Cortex of kidney (tissue), 1 donor: ENCODE measurements at places on chromosomes 16 and 17.

DNA sequence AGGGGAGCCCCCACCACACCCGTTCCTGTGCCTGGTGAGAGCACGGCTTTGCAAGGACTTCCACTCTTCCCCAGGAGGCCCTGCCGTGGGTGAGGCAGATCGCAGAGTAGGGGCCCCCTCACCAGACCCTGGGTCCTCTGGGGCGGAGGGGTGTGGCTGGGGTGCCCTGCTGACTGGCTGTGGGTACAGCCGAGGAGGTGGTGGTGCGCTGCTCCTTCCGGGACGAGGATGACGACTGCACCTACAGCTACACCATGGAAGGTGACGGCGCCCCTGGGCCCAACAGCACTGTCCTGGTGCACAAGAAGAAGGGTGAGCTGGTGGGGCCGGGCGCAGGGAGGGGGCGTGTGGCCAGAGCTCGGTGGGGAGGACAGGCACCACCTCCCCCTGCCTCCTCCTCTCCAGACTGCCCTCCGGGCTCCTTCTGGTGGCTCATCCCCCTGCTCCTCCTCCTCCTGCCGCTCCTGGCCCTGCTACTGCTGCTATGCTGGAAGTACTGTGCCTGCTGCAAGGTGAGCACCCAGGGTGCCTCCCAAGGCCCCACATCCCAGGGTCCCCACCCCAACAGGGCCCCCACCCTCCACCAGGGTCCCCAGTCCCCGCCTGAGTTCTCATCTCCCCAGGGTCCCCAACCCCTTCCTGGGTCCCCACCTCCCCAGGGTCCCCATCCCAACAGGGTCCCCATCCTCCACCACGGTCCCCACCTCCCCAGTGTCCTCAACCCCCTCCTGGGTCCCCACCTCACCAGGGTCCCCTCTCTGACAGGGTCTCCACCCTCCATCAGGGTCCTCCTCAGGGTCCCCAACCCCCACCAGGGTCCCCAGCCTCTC is 16.1 kb downstream of the ITGB4 start:
- no peak for DNase-seq

DNA sequence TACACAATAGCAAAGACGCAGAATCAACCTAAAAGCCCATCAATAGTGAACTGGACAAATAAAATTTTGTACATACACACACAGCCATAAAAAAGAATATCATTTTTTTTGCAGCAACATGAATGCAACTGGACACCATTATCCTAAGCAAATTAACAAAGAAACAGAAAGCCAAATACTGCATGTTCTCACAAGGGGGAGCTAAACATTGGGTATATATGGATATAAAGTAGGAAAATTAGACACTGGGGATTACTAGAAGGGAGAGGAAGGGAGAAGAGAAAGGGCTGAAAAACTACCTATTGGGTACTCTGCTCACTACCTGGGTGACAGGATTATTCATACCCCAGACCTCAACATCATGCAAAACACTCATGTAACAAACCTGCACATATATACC is 28.2 kb downstream of the ADAMTS18 start:
- DNase-seq = no peak

DNA sequence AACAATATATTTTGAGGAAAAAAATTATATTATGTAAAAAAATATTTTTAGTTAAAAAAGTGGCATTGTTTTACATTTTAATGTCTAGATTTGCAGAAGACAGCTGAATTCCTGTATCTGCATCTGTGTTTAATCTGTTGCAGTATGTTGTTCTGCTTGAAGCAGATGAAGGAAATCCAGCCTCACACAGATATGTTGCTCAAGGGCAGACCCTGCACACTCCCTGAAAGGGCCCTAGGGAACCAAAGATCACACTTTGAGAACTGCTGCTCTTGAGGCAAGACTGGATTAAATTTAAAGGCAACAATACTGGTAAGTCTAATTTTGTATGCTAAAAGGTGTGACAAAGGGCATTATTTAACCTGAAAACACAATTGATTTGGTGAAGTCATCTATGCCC is 16.4 kb upstream of the SLC6A4 start:
- no peak for DNase-seq

- no peak for DNase-seq
Measured at GRCh38 chr16:83779886-83780285, 27.9 kb upstream of the HSBP1 start.

GRCh38 chr16:71311553-71312158 is 22.5 kb upstream of the CMTR2 start:
- DNase-seq = no peak

DNA sequence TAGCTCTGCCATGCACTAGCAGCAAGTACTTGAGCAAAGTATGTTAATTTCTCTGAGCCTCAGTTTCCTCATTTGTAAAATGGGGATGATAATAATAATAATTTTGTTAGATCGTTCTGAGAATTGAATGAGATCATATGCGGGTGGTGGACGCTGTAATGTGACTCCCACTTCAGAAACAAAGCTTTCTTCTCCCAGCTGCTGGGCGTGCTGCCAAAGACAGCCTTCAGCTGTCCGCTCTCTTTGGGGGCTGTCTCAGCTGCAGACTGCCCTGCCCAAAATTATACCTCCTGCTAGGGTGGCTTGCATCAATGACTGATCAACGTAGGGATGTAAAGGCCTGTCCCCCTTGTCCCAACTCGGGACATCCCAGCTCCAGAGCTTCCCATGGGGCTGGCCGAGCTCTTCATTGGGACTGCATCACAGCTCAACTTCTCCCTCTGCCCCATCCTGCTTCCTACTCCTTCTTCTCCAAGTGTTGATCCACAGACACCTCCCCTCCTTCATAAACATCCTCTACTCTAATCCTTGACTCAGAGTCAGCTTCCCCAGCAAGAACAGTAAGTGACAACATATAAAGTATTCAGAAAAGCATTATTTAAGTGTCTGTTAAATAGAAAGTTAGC is 30.7 kb upstream of the CDH5 start:
- no peak for DNase-seq

- DNase-seq = no peak
Measured at GRCh38 chr16:49828533-49829267, 27.2 kb downstream of the ZNF423 start.

DNA sequence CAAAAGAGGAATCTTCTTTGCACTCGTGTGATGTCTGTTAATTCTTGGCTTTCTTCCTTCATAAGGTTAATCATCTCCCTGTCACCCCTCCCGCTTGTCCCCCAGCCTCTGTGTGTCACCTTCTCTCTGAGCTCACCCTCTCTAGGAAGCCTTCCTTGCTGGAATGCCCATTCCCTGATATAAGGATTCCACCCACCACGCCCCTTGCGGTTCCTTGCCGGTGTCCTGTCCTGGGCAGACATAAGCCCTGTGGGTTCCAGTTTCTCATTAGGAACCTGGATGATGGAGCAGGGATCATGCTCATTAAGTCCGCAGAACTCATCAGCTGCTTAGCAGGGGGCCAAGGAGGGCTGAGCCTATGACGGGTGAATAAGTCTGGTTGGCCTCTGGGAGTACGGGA is 559.3 kb downstream of the MAF start:
- no peak for DNase-seq

- no peak for DNase-seq
Measured at GRCh38 chr16:82867485-82867884, 240.7 kb downstream of the CDH13 start.

GRCh38 chr17:37605813-37606505 is 3.3 kb downstream of the SYNRG start:
- DNase-seq = no peak

DNA sequence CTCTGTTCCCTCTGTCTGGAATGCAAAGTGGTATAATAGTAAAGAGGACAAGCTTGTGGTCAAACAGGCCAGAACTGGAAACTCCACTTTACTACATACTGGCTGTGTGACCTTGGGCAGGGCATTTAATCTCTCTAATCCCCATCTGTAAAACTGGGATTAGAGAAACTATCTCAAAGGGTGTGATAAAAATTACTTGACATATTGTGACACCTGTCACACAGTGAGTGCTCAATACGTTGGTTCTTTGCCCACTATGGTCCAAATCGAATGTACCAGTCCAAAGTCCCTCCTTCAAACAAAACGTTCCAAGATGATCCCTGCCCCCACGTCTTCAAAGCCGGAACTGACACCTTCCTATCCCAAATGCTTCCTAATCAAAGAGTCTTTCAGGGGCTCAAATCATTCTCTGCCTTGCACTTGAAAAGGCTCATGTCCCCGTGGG is 734 bp downstream of the PGAP3 start:
- no peak for DNase-seq

DNA sequence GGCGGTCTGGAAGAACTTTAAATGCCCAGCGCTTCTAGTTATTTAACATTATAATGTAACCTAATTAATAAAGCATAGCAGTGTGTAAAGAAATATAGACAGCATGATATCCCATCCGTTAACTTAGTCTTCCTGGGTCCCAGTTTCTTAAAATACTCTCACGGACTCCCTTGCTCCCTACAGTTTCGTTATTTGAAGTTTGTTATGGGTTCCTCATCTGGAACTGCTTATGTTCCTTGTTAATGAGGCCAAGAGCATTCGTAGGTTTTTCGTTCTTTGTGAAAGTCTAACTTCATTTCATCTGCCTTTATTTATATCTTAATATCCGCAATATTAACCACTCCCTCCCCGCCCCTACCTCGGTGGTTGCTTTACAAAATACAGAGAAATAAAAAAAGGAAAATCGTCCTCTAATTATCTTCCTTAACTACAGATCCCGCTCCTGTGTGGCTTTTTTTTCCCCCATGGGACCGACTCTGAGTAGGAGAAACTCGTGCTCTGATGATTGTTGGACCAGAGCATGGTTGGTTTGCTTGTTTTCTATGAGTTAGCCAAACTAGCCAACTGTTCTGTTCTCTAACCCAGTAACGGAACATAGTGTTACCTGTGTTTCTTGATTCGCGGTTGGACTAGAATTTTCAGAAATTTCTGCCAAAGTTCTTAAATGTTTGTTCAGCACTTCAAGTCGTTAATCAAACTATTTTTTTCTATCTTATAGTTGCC is 863 bp downstream of the ADPRM start:
- DNase-seq = no peak

- DNase-seq = no peak
Measured at GRCh38 chr16:17723531-17724134, 252.9 kb upstream of the XYLT1 start.

GRCh38 chr17:51128076-51128475 is 7.4 kb upstream of the SPAG9 start:
- no peak for DNase-seq

DNA sequence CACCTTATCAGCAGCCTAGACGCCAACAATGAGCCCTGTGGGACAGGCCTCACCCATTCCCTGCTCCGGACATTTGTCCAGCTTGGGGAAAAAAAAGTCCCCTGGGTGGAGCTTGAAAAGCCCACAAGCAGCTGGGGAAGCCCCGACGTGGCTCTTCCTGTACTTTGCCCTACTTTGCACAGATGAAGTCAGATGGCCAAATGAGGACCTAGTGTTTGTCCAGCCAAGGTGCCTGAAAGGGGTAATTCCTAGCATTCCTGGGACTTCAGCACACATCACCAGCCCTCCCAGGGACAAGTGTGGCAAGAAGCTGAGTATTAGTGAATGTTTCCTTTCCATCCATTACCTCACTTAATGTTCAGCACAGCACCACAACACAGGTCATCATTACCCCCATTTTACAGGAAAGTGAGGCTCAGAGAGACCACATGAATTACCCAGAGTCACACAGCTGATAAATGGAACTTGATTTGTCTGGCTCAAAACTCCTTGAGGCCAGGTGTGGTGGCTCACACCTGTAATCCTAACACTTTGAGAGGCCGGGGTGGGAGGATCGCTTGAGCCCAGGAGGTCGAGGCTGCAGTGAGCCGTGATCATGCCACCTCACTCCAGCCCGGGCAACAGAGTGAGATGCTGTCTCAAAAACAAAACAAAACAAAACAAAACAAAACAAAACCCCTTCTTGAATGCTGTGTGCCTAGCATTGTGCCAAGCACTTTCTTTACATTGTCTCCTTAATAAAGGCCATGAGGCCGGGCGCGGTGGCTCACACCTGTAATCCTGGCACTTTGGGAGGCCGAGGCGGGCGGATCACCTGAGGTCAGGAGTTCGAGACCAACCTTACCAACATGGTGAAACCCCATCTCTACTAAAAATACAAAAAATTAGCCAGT is 19.9 kb upstream of the PLLP start:
- no peak for DNase-seq

DNA sequence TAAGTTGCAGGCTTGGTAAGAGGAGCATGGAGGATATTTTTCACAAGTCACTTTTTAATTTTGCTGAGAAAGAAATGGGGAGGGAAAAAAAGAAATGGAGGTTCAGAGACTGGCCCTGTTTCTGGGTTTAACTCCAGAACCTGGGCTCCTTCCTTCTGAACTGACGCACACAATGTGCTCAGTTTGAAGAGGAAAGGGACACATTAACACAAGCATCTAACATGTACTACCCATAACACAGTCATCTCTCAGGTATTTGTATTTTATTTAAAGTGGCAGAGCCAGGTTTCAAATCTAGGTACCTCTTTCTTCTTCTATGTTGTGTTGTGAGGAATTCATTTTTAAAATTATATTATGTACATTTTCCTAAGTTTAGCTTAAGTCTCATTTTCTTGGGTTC is 5.3 kb upstream of the TMEM100 start:
- DNase-seq = no peak

DNA sequence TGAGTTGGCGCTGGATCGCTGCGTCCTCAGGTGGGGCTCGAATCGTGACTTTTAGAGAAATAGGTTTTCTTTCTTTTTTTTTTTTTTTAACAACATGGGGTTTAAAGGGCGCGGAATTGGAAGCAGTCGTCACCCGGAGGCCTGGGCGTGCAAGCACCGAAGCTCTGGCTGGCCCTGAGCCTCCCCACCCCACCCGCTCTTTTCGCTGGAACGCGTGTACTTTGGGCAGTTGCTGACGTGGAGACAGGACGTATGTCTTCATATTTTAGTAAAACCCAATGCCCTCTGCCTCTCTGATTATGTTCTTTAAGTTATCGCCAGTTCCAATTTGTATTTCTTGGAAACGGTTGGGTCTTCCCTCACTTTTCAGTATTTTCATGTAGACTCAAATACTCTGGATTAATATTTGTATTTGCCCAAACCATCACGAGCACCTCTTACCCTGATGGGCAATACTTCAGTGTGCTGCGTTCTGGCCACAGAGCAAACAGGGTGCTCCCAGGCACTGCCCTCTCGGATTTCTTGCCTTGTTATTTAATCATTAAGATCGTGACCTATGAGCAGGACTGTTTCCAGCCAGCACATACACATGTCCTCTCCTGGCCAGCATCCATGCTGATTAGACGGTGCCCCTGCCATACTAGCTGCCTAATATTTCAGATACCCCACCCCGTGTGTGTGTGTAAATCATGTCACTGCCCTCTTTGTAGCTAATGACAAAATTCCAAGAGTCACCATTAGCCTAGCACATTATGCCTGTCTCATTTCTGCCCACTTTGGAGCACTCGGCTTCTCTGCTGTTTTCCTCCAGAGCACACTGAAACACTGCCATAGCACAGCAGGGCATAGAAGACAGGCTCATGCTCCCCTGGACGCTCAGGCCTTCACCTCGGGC is 805 bp upstream of the C16orf95 start:
- no peak for DNase-seq

- DNase-seq = no peak
Measured at GRCh38 chr17:4796552-4796920, 572 bp downstream of the PSMB6 start.

GRCh38 chr17:81839301-81839700 is 4.5 kb upstream of the PPP1R27 start:
- no peak for DNase-seq
